Islet precursor cell (in vitro differentiated cells): ENCODE measurements at places on chromosomes 11 and 22.

DNA sequence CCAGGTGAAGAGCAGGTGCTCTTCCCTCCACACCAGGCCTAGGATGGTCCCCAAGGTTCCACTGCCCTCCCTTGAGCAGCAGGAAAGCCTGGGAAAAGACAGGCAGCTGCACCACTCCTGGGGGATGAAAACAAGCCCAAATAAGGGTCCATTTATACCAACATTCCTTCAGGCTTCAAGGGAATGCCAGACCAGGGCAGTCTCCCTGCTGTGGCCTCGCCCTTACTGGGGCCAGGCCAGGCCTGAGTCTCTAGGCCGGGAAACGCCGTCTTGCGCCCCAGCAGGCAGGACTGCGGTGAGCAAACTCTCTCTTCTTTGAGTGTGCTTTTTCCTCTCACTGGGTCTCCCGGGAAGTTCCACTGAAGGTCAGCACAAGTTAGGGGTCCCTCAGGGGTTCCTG, 443.5 kb downstream of the SOX6 start:
- DNase-seq: peak; percentile 72

DNA sequence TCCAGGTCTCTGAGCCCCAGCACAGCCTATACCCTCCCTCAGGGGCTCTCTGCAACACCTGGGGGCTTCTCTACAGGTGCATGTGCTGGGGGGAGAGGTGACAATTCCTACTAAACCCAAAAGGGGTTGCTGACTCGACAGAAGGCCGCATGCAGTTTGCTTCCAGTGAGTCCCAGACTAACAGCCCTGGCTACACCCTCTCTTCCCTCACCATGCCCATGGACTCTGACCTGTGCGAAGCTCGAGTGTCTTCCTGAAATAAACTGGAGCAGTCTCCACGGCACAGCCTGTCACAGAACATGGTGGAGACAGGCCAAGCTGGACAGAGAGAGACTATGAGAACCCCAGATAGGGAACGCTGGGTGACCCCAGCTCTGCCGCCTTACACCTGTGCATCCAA, 16.6 kb downstream of the PLEKHA7 start:
- no peak for DNase-seq

GRCh38 chr11:9601876-9602199, 28.4 kb downstream of the WEE1 start:
- DNase-seq: no peak

DNA sequence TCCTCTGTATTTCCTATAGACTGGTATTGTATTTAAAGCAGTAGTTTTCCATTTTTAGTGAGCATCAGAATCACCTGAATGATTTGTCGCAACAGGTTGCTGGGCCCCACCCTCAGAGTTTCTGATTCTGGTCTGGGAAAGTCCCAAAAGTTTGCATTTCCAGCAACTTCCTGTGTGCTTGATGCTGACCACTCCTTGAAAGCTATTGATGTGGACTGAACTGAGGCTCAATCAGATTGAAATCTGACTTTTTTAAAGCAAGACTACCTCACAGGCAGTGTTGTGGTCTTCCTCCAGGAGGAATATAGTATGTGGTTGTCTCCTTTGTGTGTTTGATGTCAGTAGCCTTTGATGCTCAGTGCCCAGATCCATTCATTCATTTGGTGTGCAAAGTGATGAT, 17.2 kb upstream of the MPZL2 start:
- no peak for DNase-seq

DNA sequence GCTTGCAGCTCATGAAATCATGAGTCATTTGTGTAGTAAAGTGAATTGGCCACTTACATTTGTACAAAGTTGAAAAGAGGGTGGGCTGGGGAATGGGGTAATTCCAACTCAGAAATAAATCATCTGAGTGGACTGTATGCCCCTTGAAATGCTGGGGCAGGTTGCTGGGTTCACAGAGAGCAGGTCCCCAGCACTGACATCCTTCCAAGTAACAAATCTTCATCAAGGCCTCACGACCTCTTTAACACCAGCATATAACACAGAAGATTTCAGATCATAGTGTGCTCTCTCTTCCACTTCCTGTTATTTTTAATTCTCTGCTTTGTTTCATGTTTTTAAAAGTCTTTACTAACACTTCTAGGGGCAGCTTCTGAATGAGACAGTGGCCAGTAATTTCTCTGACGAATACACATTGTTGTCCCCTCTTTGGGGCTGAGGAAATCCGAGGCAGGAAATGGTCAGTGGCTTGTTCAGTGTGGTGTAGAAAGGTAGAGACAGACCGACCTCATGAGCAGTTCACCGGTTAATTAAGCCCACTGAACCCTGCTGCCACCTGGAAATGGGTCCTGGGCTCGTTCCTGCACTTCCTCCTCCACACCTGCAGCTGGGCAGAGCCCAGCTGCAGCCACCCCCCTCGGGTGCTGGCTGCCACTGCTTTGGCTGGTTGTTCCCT, 127.7 kb downstream of the MAML2 start:
- DNase-seq: no peak
